ENCODE measurements at places on chromosomes 4 and X. TPM values are rescaled to one million over a fixed set of nuclear protein-coding genes. Genes with fewer than 3 reads are reported as not detected.

Gene CDS1
- total RNA-seq = 30.5 TPM

GRCh38 chr4:156298230-156298629 lies 344.6 kb upstream of the CTSO start:
- DNase-seq = no peak

Gene NCAPG
- total RNA-seq = 0.34 TPM

DNA sequence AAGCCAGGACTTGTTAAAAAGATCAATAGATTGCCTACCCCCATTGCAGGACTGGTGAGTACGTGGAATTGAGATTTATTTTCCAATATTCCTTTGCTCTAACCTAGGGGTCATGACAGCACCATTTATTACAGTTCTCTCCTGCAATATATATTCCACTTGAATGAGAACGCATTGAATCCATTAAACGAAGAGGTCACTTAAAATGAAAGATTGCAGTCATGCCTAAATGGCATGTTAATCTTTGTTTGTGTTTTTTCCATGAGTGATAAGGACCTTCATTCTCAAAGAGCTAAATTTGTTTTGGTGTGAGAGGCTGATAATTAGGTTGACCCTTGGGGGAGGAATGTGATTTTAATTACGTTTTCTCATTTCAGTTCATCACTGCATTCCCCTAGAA lies 13.5 kb upstream of the LIMCH1 start:
- no peak for DNase-seq

GRCh38 chrX:114047558-114047957 lies 536.3 kb upstream of the HTR2C start:
- no peak for DNase-seq
